Activated naive CD8-positive, alpha-beta T cell treated with anti-CD3 and anti-CD28 coated beads for 36 hours (primary cell): ENCODE measurements at places on chromosomes 2 and 18. TPM values are rescaled to one million over a fixed set of nuclear protein-coding genes. Genes with fewer than 3 reads are reported as not detected.

DNA sequence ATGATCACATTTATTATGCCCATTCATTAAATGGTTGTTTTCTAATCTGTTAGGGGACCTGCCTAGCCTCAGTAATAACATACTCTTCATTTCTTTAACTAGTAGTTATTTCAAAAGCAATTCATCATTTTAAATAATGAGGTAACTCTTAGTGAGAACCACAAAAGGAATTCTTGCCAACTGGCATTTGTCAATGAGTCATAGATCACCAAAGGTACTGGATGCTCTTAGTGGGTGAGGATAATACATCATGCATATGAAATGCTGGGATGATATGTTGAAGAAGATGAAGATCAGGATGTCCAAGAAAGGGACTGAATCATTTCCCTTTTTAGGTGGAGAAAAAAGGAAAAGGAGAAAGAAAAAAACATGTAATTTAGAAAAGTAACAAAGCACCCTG is 826.2 kb upstream of the DDX18 start:
- no peaks in the 10 kb centered on the region for H3K36me3 ChIP-seq
- no peak overlapping the region for H3K4me3 ChIP-seq
- no peak overlapping the region for H3K27ac ChIP-seq
- no peaks in the 10 kb centered on the region for H3K27me3 ChIP-seq

The WDFY1 gene
- total RNA-seq, result 26.7 TPM

The ESPNL gene
- total RNA-seq, result not detected

- DNase-seq, result no peak
- H3K4me1 ChIP-seq, result peaks cover 29% of the 10 kb centered on the region
- H3K27ac ChIP-seq, result no peak overlapping the region
- H3K36me3 ChIP-seq, result no peaks in the 10 kb centered on the region
- no peaks in the 10 kb centered on the region for H3K27me3 ChIP-seq
Measured at GRCh38 chr2:120317916-120318315, 28.0 kb upstream of the INHBB start.

DNA sequence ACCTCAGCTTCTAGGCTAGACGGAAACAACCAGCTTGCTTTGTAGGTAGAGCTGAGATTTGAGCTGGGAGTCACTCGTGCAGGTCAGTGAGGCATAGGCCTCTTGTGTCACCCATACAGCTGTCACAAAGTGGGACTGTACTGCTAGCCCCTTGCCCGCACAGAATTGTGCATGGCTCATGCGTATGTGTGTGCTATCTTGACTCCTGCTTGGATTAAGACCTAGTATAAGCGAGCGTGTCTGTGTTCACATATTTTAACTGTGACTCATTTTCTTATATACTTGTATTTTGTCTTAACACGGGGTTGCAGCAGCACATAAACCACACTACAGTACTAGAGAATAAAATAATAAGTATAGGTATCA is 20.1 kb downstream of the CEP68 start:
- no peak overlapping the region for H3K27ac ChIP-seq
- no peaks in the 10 kb centered on the region for H3K4me1 ChIP-seq
- DNase-seq, result no peak
- no peak overlapping the region for H3K4me3 ChIP-seq
- no peaks in the 10 kb centered on the region for H3K36me3 ChIP-seq

DNA sequence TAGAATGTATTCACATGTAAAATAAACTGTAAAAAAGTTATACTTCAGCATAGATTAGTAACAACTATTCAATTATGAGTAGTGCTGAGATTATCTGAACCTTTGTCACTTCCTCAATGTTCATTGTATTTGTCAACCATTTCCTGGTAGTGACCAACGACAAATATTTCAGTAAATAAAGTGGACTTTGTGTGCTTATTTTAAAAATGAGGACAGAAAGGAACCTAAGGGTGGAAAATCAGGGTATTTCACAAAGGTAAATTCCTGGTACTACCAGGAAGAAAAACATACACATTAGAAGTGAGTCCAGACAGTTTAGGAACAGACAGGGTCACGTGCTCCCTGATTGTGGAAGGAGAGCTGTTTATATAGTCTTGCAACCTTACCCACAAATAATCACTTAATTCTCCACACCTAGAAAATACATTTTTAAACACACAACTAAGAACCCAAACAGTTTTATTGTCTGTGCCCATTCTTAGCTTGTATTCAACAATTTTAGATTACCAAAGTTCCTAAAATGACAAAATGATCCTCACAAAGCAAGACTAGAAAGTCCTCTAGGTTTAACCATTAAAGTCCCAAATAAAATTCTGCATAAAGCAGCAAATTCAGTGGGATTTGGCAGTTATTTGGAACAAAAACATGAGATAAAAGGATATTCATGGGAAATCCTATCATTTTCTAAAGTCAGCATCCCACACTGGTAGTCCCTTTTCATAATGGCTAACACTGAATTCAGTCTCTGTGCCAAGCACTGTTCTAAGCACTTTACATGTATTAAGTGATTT is 28.2 kb downstream of the PELI1 start:
- H3K27ac ChIP-seq, result peak overlapping the region; percentile 7
- DNase-seq, result no peak
- H3K4me3 ChIP-seq, result no peak overlapping the region
- H3K27me3 ChIP-seq, result no peaks in the 10 kb centered on the region
- H3K36me3 ChIP-seq, result peaks cover 8% of the 10 kb centered on the region

The FNDC4 gene
- total RNA-seq, result not detected

- H3K4me3 ChIP-seq, result peak within 1 kb of the TSS; percentile 95
- peak; percentile 87 for DNase-seq
- peaks cover 28% of the 10 kb centered on the region for H3K36me3 ChIP-seq
- no peaks in the 10 kb centered on the region for H3K27me3 ChIP-seq
Measured at GRCh38 chr2:191150600-191151330, at the start of gene STAT4. STAT4 (minus strand) TSS chr2:191150994; CDS start chr2:191148203, 2,791 bp downstream.

The CCDC68 gene
- not detected for total RNA-seq

DNA sequence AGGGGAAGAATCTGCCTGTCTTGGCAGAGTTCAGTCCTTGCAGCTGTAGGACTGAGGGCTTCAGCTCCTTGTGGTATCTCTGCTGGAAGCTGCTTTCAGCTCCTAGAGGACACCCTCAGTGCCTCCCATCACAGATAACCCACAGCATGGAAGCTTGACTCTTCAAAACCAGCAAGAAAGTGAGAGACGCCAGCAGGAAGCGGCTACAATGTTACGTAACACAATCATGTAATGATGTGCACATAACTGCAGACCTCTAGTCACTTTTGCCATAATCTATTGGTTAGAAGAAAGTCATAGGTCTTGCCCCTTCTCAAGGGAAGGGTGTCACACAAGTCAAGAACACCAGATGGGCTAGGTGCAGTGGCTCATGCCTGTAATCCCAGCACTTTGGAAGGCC is 69.1 kb upstream of the AFF3 start:
- DNase-seq, result no peak
- H3K27ac ChIP-seq, result no peak overlapping the region
- H3K27me3 ChIP-seq, result no peaks in the 10 kb centered on the region
- no peaks in the 10 kb centered on the region for H3K36me3 ChIP-seq

The GKN1 gene
- total RNA-seq, result not detected

The ACTG2 gene
- 0.12 TPM for total RNA-seq

- peaks cover 4% of the 10 kb centered on the region for H3K27me3 ChIP-seq
- no peaks in the 10 kb centered on the region for H3K36me3 ChIP-seq
- no peaks in the 10 kb centered on the region for H3K4me1 ChIP-seq
- no peak for DNase-seq
- no peak overlapping the region for H3K4me3 ChIP-seq
Measured at GRCh38 chr2:196448407-196449079, 191.0 kb upstream of the CCDC150 start.
